ENCODE measurements at places on chromosomes 4 and X.

- no peak for DNase-seq
Observed at GRCh38 chr4:187992971-187993370, 2.6 kb upstream of the ZFP42 start.

DNA sequence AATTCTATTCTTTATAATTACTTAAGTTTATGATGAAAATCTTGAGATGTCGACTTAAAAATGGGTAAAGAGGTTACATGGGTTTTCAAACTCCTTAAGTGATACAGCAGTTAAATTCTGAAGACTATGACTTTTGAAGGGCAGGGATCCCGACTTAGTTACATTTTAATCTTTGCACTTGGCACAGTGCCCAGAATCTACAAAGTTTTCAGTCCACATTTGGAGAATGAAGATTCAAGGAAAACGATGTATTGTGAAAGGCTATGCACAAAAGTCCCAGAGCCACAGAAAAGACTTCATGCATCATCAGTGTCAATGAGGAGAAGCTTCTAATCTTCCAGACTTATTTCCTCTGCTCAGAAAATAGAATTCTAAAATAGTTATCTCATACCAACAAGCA, 36.3 kb upstream of the GRPR start:
- no peak for DNase-seq

GRCh38 chrX:134692233-134692632, 34.0 kb upstream of the PLAC1 start:
- no peak for DNase-seq

DNA sequence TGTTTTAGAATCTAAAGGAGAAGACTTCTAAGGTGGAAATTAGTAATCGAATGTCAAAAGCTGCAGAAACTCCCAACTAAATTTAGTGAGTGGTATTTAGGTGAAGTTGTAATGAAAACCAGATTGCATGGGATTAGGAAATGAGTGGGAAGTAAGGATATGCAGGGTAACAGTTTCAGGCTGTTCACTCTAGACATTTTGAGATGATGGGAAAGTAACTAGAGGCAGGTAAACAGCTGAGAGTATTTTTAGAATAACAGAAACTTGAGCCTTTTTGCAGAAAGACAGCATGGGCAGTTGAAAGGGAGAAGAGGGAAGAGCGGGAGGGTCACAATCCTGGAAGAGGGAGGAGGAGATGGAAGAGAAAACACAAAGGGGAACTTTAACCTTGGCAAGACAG, 12.7 kb downstream of the SPRY1 start:
- DNase-seq: no peak

DNA sequence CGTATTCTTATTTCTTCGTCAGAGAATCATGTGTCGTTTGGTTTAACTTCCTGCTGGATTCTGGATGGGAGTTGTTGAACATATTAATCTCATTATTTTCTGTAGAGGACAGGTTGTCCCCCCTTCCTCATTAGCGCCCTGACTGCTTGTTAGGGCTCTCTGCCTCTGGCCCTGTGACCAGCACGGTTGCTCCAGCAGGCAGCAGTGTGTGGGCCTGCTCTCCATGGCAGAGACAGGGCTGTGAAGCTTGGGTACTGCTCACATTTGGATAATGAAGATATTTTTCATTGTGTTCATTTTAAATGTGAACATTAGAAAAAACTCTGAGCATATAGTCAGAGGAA, 102.7 kb downstream of the KLHL8 start:
- no peak for DNase-seq

- no peak for DNase-seq
Observed at GRCh38 chrX:97145934-97146333, 262.2 kb downstream of the RPA4 start.

DNA sequence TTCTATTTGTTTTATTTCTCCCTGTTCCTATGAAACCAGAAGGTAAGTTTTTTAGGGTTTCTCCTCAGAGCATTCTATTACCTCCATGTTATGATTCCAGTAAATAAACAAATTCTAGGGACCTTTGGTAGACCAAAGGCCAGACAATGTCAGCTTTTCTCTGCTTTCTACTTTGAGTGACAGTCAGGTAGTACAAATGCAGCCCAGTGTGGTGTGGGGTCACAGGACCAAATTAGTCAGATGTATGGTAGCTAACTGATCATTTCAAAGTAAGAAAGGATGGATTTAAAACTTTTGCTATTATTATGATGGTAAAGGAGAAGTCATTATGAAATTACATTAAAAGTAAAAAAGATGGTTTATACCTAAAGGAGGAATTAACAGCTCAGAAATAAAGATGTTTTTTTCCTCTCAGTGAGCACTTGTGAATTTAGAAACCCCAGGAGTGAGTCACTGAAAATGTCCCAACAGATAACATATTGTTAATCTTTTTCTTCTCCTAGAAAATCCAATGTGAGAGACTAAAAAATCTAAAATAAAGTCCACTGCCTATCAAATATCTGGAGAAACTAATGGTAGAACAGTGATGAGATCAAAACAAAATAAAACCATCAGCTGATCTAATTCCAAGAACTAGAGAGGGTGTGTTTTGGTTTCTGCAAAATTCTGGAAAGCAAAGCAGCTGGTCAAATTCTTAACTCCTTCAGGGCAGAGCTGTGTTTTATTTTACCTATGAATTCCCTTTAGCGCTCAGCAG, 16.6 kb upstream of the KLHL2 start:
- DNase-seq: no peak

- DNase-seq: no peak
Observed at GRCh38 chr4:104044369-104044768, 324.6 kb upstream of the TACR3 start.

DNA sequence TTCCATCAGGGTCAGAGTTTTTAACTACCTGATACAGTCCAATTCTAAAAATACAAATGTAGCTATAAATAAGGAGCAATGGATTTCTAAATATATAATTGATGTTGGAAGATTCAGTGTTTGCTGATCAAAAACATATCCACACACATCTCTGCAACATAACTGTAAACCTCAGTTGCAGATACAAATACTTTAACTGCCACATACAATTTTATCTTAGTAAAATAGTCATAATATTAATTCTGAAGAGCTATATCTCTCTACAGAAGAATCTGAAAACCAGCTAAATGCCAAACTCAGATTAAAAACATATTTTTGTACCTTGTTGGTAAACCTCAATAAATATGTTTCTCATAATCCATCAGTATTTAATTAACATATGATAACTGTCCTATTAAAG, 674.3 kb upstream of the INTU start:
- DNase-seq: no peak

- DNase-seq: no peak
Observed at GRCh38 chr4:1022739-1023066, 11.3 kb downstream of the FGFRL1 start.

GRCh38 chr4:168659741-168660465, 163.1 kb downstream of the PALLD start:
- no peak for DNase-seq

- no peak for DNase-seq
Observed at GRCh38 chrX:110755061-110755460, 40.6 kb downstream of the CHRDL1 start.

DNA sequence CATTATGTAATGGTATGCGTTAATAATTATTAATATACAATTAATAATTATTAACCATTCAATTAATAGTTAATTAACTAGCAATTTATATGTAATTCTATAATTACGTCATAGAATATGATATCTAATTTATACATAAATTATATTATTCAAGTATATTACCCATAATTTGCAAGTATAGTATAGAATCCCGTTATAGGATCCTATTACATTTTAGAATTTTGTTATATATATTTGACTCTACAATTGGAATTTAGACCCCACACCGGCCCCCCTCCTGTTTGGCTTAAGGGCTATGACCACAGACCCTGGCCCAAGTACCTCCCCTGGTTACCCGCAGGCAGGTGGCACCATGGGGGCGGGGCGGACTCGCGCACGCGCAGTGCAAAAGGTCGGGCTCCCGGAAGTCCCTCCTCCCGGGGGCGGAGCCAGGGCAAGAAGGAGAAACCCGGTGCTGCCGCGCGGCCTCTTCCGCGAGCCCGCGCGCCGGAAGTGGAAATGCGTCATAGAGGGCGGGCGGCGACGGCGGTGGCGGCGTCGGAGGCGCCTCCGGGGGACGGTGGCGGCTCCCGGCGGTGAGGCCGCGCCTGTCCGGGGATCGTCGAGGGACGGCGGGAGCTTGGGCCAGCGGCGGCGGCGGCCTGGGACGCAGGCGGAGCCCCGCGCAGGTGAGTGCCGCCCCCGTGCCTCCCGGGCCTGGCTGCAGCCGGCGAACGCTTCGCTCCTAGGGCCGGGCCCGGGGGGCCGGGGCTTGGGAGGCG, at the start of gene AKAP17A:
Gene AKAP17A, plus strand, starts transcription at position 503 of the 761 bp plus-strand sequence. CDS start 1,859 bp downstream, outside the sequence.
- peak; percentile 73 for DNase-seq

GRCh38 chrX:71581210-71581609, 3.0 kb downstream of the GCNA start:
- DNase-seq: no peak

GRCh38 chrX:19063030-19063429, 59.2 kb downstream of the ADGRG2 start:
- DNase-seq: no peak

- no peak for DNase-seq
Observed at GRCh38 chr4:150006197-150006596, 72.0 kb upstream of the DCLK2 start.

DNA sequence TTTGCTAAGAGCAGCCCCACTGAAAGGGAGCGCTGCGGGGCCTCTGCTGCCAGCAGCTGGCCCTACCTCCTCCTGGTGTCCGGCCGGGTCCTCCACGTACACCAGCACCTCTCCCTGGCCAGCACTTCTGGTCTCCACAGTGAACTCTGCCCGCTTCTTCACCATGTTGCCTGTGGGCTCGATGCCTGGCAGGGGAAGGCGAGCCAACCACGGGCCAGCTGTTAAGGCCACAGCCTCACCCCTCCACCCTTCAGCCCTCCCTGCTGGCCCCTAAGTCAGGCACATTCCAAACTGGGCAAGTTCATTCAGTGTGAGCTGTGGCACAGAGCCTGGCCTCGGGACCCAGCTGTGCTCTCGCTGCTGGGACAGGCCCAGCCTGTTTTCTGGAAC, 7.8 kb downstream of the FLNA start:
- DNase-seq: no peak

GRCh38 chr4:123488916-123489315, 92.3 kb downstream of the SPRY1 start:
- DNase-seq: no peak

- no peak for DNase-seq
Observed at GRCh38 chrX:43716696-43717095, 60.6 kb downstream of the MAOA start.

DNA sequence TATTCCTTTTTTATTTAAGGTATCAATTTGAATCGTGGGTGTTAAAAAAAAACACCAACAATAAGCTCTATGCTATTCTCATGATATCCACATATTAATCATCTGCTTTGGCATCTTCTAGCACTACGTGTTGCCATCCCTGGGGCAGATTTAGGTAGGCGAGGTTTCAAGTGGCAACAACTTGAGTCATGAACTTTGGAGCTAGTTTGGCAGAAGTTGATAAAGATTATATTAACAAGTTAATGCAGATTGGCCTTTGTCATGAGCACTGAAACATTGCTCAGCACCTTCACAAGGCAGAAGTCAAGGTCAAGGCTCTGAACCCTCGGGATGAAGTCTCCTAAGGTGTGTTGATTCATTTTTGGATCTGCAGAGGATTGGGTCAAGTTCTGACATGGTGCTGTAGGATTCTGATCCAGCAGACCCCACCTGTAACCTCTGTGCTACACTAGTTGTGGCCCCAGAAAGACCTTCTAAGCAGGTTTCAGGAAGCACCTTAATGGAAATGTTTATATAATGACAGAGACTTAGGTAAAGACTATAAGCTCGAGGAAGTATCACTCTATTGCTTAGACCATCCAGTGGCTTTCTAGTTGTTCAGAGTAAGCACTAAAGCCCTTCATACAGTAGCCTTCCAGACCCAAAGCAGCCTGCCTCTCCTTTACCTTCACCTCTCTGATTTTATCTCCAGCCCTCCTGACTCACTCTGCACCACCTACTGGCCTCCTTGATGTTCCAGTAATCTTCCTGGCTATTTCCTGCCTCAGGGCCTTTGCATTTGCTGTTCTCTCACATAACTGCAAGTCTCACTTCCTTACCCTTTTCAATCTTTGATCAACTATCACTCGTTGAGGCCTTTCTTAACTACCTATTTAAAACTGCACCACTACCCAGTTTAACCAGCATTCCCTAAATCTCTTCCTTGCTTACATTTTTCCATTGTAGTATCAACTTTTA, 117.0 kb upstream of the SLC4A4 start:
- no peak for DNase-seq

- DNase-seq: no peak
Observed at GRCh38 chr4:144316869-144317268, 176.4 kb upstream of the GYPA start.

- DNase-seq: no peak
Observed at GRCh38 chr4:34861666-34862065, 1382.6 kb downstream of the ARAP2 start.

GRCh38 chr4:15809466-15809865, 31.3 kb downstream of the CD38 start:
- DNase-seq: no peak

Measured in smooth muscle cell of the brain vasculature (primary cell).